CD8-positive, alpha-beta T cell (primary cell): ENCODE measurements at places on chromosomes 11 and 22.

- DNase-seq: no peak
These were observed 46.8 kb downstream of the ARHGAP32 start for GRCh38 chr11:129145276-129145675.

- peak; percentile 92 for DNase-seq
These were observed 2.8 kb upstream of the CDKN1C start for GRCh38 chr11:2888266-2888968.

- DNase-seq: no peak
These were observed 478.3 kb upstream of the KIRREL3 start for GRCh38 chr11:127478826-127479225.

DNA sequence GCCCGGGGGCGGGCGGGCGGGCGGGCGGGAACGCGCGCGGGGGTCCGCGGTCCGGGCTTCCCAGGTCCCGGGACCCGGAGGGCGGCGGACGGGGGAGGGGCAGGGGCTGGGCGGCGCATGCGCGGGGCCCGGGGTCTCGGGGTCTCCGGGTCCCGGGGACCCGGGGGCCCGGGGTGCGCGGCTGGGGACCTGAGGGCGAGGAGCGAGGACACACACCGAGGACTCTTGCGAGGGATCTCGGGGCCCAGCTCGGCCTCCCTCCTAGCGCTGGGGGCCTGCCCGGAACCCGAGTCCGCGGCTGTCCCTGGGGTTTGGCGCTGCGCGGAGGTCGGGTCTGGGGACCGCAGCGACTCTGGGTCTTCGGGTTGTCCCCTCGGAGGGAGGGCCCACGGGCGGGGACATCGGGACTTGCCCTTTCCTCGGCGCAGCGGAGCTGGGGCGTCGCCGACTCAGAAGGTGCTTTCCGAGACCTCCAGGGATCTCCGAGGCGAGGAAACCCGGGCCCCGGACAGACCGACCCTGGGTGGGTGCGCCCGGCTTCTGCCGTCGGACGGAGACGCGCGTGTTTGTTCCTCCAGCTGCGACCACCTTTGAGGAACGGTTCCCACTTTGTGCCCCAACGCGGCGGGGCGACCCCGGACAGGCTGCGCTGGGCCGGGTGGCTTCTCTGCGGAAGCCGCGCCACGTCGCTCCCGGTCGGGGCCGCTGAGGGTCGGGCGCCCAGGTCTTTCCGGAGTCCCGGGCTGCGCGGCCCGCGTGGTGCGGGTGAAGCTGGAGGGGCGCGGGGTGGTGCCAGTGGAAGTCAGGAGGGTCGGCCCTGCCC lies 540 bp downstream of the PPARA start:
- DNase-seq: peak; percentile 86

- DNase-seq: no peak
These were observed 13.0 kb upstream of the CDC42EP2 start for GRCh38 chr11:65301491-65302329.

DNA sequence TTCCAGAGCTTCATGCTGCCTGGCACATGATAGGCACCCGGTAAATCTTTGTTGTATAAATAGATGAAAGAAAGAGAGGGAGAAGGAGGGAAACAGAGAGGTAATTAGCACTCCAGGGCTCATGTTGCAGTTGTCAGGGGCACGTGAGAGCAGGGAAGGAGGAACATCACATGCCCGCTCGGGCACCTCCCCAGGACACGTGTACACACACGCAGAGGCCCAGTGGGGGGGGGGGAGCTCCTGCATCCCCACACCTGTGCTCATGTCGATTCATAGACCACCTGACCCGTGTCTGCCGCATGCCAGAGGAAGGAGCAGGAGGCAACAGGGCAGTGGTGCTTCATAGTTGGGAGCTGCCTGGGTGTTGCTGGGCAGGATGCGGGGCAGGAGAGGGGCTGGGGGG lies 37.1 kb upstream of the NNMT start:
- peak; percentile 21 for DNase-seq

DNA sequence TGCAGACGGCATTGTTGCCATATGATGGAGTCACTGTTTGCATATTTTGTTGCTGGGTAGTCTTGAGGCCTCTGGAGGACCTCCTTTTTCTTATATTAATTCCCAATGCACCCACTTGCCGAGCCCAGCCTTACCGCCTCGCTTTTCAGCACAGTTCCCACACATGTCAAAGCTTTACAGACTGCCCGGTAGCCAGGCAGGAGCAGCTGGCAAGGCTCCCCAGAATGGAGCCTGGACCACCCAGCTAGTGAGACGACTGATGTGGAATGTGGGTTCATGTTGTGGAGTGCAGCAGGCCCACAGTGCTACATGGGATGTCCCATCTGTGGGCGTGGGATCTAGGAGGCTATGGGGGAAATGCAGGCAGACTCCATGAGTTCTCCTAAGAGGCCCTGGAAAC lies 99.4 kb upstream of the MTMR2 start:
- DNase-seq: no peak

DNA sequence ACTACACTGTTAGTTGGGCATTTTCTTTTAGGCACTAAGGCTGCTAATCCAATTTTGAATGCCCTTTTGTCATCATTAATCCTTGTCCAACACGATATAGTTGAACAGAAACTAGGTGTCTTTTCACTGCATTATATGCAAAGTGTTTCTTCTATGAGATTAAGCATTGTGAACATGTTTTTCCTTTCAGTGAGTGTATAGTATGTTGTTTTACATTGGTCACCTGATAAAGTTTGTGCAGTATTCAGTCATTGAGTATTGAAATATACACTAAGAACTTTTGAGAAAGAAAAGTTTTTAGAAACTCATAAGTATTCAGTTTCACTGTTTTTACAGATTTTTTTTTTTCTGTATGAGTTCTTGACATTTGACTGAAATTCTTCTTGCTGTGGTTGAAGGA lies 59.0 kb downstream of the ZC3H12C start:
- no peak for DNase-seq

DNA sequence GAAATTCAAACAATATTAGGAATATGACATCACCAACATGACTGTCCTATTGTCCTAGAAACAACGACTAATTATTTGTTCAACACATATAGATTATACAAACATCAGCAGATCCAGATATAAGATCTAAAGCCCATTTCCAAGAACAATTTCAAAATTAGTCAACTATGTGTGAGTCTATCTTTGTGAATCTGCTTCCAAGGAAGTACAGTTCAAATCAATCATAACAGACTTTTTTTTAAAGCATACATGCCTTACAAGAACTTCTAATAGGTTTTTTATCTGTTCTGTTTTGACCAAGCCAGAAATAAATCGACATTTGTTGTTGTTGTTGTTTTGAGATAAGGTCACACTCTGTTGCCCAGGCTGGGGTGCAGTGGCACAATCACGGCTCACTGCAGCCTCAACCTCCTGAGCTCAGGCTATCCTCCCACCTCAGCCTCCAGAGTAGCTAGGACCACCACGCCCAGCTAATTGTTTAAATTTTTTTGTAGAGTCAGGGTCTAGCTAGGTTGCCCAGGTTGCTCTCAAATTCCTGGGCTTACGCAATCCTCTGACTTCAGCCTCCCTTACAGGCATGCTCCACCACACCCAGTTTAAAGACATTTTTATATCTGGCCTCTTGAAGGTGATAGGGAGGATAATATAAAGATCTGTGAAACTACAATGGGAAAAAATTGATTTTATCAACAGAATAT lies 54.8 kb downstream of the DENND5A start:
- no peak for DNase-seq

GRCh38 chr11:110356762-110357671 lies 60.6 kb upstream of the RDX start:
- no peak for DNase-seq

- DNase-seq: no peak
These were observed 112.7 kb upstream of the OR4B1 start for GRCh38 chr11:48103621-48104567.

GRCh38 chr11:87894961-87895360 lies 280.3 kb downstream of the RAB38 start:
- no peak for DNase-seq

- DNase-seq: no peak
These were observed 5.9 kb upstream of the MMP3 start for GRCh38 chr11:102849311-102849710.

GRCh38 chr11:27290261-27291050 lies 72.6 kb downstream of the CCDC34 start:
- DNase-seq: no peak

DNA sequence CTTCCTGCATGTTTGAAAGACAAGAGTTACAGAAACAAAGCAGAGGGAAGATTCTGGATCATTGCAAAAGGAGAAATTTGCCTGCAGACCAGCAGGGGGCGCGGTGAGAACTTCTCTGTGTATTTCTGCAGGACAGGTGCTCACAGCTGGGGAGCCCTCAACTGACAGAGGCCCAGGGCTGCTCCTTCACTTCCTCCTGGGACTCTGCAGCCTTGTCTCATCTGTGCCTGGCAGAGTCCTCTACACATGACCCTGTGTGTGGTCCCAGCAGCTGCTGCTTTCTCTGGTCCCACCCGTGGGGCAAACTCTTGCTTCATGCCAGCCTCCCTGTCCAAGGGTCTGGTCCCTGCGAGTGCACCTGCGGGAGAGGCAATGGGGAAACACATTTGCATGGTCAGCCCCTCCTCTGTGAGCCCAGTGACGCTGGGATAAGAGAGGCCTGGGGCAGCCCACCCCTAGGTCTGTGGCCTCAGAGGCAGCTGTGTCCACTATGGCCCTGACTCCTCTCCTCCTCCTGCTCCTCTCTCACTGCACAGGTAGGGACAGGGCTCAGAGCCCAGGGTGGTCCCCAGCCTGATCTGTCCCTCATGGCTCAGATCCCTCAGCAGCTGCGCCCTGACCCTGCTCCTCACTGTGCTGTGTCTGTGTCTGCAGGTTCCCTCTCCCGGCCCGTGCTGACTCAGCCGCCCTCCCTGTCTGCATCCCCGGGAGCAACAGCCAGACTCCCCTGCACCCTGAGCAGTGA lies 43.2 kb upstream of the VPREB1 start:
- DNase-seq: no peak

GRCh38 chr11:39571081-39571480 lies 1888.4 kb downstream of the LRRC4C start:
- DNase-seq: no peak

DNA sequence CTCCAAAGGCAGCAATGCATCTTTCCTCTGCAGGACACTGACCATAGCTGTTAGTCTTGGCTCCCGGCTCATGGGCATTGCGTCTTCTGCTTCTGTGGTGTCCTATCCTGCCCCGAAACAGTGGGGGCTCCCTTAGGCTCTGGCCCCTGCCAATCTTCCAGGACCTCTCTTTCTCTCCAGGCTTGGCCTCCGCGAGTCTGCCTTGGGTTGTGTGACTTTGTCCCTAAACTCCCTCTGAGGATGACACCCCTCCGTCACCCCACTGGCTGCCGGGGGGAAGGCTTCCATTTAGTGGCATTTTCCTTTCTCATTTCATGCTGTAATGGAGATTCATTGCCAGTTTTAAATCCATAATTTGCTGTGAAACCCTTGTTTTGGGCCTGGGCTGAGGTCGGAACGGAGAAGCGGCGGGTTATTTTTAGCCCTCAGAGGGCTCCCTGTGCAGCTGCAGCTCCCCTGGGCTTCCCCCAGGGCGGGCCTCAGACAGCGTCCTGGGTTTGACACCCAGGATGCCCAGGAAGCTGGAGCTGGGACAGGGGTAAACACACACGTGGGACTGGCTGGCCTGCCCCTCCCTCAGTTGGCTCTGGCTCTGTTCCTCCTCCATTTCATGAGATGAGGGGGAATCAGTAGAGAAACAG lies 156.1 kb downstream of the ST3GAL4 start:
- no peak for DNase-seq

DNA sequence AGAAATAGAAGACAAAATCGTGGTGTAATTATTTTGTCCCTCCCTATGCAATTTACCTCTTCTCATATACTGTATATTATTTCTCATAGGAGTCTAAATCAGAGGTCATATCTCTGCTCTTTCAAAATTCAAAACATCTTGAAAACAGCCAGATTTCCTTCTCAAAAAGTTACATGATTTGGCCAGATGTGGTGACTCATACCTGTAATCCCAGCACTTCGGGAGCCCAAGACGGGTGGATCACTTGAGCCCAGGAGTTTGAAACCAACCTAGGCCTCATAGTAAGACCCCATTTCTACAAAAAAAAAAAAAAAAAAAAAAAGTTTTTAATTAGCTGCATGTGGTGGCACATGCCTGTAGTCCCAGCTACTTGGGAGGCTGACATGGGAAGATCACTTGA lies 29.0 kb upstream of the DNAJB7 start:
- DNase-seq: no peak

DNA sequence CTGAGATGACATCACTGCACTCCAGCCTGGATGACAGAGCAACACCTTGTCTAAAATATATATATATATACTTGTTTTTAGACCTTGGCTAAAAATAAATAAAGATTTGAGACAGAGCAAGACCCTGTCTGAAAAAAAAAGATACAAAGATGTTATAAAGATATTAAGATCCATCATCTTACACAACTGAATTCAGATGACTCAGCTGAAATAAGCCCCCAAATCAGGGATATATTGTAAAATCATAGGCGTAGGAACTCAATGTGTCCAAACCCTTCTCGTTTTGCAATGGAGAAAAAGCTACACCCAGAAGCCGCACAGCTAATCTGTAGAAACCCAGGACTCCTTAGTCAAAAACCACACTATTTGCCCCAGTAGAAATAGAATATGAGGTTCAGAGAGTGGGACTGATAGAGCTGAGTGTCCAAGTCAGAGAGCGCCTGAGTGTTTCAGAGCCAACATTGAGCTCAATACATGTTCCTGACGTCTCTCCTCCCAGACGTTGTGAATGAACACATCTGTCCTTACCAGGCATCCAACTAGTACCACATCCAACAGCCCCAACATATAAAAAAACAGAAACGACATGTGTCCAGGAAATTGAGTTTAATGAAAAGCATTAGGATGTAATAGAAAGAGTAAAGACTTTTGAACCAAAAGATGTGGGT lies 207.9 kb upstream of the BLID start:
- no peak for DNase-seq

GRCh38 chr11:131121426-131122333 lies 205.4 kb upstream of the SNX19 start:
- no peak for DNase-seq
